ENCODE measurements at places on chromosomes 5 and 9.

DNA sequence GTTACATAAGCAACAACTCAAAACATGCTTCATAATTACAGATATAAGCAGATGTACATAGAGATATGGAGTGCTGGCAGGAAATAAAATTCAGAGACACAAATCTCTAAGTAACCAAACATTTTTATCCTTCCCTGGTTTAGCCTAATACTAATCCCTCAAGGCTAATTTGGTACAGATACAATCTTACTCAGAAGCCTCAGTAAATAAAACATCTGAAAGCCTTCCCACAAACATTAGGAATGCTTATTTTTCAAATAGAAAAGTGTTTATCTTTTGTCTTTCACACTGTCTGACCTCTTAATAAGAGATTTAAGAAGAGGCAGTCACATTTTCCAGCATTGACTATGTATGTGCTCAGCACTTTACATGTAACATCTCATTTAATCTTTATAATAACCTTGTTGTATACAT lies 399.4 kb downstream of the ARRDC3 start:
- no peak for DNase-seq

DNA sequence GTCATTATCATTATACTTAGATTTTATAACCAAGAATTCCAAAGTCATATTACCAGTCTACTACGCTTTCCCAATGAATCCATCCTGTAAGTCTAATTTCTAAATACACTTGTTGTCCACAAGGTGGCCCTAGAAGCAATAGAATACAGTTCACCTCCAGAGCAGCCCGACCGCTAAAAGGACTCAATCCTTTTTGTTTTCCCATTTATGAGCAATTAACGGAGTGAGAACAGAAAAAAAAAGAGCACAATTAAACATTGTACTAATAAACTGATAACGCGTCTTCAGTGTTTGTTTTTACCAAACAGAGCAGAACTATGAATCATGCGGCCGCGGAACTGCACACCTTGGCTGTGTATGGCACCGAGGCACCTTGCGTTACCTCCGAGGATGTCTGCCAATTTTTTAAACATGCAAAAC lies 160.7 kb upstream of the DAPK1 start:
- no peak for DNase-seq

DNA sequence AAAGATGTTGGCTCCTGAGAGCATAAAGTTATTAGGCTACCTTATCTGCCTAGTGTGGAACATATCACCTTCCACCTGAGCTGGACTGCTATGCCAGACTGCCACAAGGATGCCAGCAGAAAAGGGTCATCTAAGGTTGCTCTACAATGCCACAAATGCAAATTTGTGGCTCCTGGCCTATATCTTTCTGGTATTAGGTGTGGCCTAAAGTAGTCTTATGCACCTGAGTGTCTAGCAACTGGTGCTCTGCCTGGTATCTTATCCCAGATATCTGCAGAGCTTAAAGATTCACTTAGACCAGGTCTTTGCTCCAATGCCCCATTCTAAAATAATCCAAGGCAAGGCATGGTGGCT lies 34.7 kb downstream of the DTWD2 start:
- no peak for DNase-seq

- DNase-seq = no peak
Measured at GRCh38 chr5:150137997-150138396, 17.6 kb downstream of the PDGFRB start.

Data from activated naive CD4-positive, alpha-beta T cell treated with anti-CD3 and anti-CD28 coated beads, Interleukin-2, amount 10 ng/mL, durations not matched to agents 7 days and 5 days (primary cell).